ENCODE measurements at places on chromosomes 4 and X. TPM values are rescaled to one million over a fixed set of nuclear protein-coding genes. Genes with fewer than 3 reads are reported as not detected.

GATA1 gene
- not detected for total RNA-seq

JADE3 gene
- total RNA-seq = 3.3 TPM

FOXP3 gene
- 0.39 TPM for total RNA-seq

ZNF732 gene
- 0.32 TPM for total RNA-seq

CTAG1B gene
- not detected for total RNA-seq

SLC34A2 gene
- total RNA-seq = not detected

HSD17B13 gene
- total RNA-seq = 0.24 TPM

SH3D19 gene
- total RNA-seq = 19.8 TPM

AR gene
- total RNA-seq = 3.6 TPM

CCKAR gene
- total RNA-seq = not detected

ARX gene
- not detected for total RNA-seq

RAP2C gene
- total RNA-seq = 22.8 TPM

CT45A10 gene
- not detected for total RNA-seq

POF1B gene
- not detected for total RNA-seq

CD40LG gene
- not detected for total RNA-seq

USP11 gene
- 43.3 TPM for total RNA-seq

MXRA5 gene
- 1.9 TPM for total RNA-seq

GLRB gene
- 5.8 TPM for total RNA-seq

GAGE12J gene
- total RNA-seq = not detected

TRIM60 gene
- total RNA-seq = not detected

TLR2 gene
- total RNA-seq = 0.08 TPM

RTL5 gene
- total RNA-seq = 2.6 TPM

IL3RA gene
- 0.13 TPM for total RNA-seq

UGT2B11 gene
- total RNA-seq = not detected

TMEM144 gene
- total RNA-seq = 2.3 TPM

SYTL4 gene
- 5.9 TPM for total RNA-seq

LEF1 gene
- total RNA-seq = 12.9 TPM

EVC2 gene
- total RNA-seq = 11.7 TPM

CENPI gene
- 6.5 TPM for total RNA-seq

SPARCL1 gene
- 1.0 TPM for total RNA-seq

FGA gene
- not detected for total RNA-seq

HPGD gene
- total RNA-seq = 0.80 TPM

CT45A1 gene
- not detected for total RNA-seq

TCEAL7 gene
- total RNA-seq = 30.5 TPM

TXLNG gene
- 7.1 TPM for total RNA-seq

ANOS1 gene
- total RNA-seq = 0.24 TPM

SPANXA2 gene
- not detected for total RNA-seq

ARMCX1 gene
- total RNA-seq = 19.3 TPM

RAB41 gene
- total RNA-seq = not detected

CYSLTR1 gene
- total RNA-seq = not detected

GYG2 gene
- total RNA-seq = 11.3 TPM

IQCM gene
- total RNA-seq = not detected

FMR1 gene
- total RNA-seq = 11.5 TPM

GABRG1 gene
- not detected for total RNA-seq

TMEM47 gene
- 28.3 TPM for total RNA-seq

HTR2C gene
- not detected for total RNA-seq

All from epithelial cell of alveolus of lung (primary cell).